T1000 (cell line): ENCODE measurements at places on chromosomes 3 and 15.

- DNase-seq: peak; percentile 28
Measured at GRCh38 chr3:105997800-105998526, 129.2 kb upstream of the CBLB start.

DNA sequence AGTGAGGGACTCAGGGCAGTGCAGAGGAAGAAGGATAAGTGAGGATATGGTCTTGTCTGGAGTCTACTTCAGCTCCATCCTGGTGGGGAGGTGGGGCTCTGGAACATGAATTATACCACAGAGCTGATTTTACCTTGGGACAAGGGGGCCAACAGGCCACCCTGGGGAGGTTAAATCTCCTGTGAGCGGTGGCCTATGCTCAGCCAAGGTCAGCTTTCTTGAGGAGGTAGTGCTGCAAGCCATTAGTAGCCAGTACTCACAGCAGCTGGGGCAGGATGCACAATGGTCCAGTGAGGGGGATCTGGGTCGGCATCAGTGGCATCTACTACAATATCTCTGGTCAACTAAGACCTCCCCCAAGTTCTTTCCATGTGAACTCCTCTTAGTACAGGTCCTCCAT, 49.7 kb downstream of the XYLB start:
- no peak for DNase-seq

DNA sequence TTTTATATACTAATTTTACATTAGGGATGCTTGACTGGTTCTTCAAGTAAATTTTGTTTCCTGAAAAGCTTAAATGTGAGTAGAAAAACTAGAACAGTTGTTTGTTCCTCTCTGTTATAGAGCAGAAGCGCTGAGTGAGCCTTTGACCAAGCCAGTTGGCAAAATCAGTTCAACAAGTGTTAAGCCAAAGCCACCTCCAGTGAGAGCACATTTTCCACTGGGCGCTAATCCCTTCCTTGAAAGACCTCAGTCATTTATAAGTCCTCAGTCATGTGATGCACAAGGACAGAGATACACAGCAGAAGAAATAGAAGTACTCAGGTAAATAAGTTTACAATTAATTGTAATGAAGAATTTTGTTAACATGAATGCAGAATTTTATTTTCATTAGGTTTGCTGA, 14.6 kb downstream of the CAPN7 start:
- DNase-seq: no peak

DNA sequence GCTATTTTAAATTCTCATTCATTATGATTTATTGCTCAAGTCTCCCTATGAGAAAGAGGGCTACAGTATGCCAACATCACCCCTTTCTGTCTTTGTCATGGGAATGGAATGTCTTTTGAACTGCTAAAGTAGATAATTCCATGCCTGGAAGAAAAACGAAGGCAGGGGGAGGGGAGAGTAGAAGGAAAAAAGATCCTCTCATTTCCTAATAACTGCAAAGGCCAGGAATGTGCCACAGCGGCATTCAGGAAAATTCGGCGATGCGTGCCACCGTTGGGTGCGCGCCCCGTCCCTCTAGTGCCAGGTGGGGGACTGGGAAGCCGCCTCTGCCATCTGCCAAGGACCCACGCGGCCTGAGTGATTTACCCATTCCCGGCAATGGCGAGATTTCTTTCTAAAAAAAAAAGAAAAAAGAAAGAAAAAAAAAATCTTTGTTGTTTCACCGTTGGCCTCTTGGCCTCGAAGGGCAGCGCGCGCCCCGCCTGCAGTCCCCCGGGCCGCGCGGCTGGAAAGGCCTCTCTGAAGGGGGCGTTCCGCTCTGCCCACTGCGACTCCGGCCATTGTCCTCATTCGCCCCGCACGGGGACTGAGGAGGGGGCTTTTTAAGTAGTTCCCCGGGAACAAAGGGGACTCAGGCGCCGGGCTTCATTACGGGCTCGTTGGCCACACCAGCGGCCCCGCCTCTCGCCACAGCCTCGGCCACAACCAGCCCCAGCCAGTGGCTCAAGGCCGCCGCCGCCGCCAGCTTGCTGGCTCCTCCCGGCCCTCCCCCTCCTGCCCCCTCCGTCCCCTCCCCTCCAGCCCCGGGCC, 54.5 kb downstream of the CPN2 start:
- peak; percentile 50 for DNase-seq

DNA sequence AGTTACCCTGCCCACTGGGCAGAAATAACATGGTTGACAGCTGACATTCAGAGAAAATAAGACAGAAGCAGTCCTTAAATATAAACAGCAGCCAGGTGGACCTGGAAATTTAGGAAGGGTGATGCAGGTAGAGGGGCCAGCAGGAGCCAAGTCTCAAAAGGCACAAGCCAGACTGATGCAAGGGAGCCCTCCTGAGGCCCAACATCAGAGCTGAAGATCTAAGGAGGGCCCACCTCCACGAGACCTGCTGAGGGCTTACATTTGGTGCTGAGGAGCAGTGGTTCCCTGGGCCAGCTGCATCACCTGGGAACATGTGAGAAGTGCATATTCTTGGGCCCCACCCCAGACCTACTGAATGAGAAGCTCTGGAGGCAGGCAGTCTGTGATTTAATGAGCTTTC, 105.5 kb upstream of the TRIM42 start:
- no peak for DNase-seq

DNA sequence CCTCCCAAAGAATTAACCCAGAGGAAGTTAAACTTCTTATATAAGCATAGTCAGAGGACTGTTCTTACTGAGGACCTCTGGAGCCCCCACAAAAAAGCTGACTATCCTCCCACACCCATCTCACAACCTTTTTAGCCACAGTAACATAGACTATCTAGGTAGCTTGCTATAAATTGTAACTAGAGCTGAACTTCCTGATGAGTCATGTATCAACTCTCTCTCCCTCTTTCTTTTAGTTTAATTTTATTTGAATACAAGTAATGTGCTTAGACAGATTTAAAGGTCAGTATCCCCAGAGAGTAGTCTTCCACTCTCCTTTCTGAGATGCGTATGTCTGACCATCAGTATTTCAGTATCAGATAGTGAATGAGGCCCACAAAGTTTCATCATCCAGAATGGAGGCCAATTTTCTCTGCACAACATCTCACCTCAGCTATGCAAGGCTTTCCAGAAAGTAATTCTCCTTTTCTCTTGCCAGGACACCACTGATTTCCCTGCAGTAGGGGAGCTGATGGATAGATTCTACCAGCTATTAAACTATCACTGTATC, 104.0 kb upstream of the MYRIP start:
- DNase-seq: no peak

DNA sequence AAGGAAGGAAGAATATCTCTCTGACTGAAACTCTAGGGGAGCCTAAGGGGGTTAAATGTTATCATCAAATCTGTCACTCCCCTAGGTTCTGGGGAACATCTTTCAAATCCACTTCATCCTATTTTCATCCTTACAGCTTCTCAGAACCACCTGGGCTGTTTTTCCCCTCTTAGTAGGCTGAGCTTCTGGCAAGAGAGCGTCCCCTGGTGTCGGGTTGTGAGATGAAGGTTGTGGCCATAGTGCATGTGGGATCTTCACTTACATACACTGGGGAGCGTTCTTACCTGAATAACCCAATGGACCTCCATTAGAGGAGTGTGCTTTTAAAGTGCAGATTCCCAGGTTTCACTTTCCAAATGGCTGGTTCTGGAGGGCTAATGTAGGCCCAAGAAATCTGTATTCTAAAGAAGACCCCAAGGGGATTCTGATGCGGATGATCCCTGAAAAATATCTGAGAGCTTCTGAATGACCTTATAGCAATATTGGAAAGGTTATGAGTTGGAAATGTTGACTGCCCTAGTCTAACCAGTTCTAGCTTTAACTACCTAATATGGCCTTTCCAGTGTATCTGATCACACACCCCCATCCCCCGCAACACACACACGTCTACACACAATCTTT, 663.7 kb downstream of the AGBL1 start:
- DNase-seq: no peak

GRCh38 chr15:25892126-25892525, 29.0 kb upstream of the ATP10A start:
- DNase-seq: no peak

DNA sequence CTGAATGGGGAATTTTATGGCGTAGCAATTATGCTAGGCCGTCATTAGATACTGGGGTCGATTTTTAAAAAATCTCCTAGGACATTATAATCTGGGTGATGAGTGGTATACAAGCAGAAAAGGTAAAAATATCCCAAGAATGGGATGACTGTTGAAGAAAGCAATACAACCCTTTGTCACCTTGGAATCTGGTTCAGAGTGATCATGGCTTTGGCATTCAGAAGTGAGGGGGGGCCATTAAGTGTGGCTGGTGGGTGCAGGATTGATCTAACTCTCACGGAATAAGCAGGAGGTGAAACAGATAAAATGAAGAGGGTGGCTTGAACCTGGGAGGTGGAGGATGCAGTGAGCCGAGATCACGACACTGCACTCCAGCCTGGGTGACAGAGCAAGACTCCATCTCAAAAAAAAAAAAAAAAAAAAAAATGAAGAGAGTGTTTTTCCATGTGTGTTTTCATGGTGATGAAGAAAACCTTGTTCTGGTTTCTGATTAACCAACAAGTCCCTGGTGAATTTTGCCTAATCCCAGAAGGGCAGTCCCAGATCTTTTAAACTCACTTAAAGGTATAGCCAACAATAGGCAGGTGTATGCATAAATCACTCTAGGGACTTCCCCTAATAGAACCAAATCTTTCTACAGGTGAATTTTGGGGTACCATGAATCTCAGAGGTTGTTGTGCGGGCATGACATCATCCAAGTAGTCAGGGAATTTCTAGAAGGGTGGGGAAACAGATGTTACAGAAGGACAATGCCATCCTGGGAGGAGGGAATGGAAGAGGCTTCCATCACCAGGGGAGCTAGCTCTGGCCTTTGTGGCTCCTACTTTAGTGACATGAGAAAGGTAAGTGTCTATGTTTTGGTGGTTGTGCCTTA, 3.1 kb upstream of the RAD54L2 start:
- peak; percentile 17 for DNase-seq

- no peak for DNase-seq
Measured at GRCh38 chr3:187976365-187976900, 177.5 kb upstream of the LPP start.

DNA sequence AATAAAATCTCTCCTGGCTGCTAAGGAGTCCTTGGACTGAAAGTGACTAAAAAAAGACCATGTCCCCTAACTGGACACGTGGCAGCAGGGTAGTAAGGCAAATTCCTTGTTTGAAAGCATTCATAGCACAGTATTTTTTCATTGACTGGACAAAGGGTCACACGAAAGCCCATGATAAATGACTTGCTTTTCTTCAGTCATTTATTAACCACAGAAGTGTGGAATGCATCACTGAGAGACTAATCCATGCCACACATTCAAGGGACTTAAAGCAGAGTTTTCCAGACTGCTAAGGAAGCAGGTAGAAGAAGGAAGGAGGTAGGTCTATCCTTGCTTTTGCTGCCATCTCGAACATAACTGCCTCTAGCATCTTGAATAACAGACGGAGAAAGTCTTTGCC, 31.2 kb downstream of the CASR start:
- no peak for DNase-seq

GRCh38 chr3:111979434-111980038, 710 bp downstream of the ABHD10 start:
- no peak for DNase-seq

DNA sequence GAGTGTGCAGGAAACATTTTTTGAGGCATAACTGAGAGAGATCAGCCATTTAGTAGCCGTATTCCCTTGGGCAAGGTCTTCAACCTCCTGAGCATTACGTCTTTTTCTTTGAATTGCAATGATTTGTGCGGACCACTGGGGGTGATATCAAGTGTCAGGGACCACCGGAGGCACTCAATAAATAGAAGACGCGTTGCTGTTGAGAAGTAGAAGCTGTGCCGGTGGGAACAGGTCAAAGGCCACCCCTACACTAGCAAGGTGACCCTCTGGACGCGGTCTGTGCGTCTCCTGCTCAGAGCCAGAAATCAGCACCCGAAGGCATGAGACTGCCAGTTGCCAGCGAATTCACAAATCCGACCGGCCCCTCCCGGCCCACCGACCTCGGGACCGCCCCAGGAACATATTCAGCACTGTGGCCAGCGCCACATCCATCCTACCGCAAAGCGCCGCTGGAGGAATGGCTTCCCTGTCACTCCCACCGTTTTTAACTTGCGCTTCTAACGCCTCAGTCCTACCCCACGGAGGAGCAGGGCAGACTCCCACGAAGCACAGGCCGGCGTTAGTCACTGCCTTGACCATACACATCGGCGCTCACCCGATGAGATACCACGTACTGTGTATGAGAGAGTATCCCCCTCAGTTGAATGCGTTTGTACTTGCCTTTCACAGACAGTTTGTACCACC, 1.4 kb upstream of the GHSR start:
- DNase-seq: no peak

DNA sequence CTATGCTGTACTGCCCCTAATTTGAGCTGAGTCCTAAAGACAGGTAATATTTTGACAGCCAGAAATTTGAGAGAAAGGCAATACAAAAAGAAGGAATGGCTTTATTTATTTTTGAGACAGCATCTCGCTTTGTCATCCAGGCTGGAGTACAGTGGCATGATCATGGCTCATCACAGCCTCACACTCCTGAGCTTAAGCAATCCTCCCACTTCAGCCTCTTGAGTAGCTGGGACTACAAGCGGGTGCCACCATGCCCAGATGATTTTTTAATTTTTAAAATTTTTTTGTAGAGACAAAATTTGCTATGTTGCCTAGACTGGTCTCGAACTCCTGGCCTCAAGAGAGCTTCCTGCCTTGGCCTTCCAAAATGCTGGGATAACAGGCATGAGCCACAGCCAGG, 77.4 kb upstream of the SLC4A7 start:
- no peak for DNase-seq

- DNase-seq: no peak
Measured at GRCh38 chr3:11022115-11022514, 29.6 kb downstream of the SLC6A1 start.

- no peak for DNase-seq
Measured at GRCh38 chr15:28899061-28899738, 13.4 kb downstream of the APBA2 start.

GRCh38 chr3:16236856-16237393, 27.8 kb downstream of the DPH3 start:
- no peak for DNase-seq

GRCh38 chr3:195073866-195074860, 196.8 kb downstream of the XXYLT1 start:
- DNase-seq: no peak
